NCI-H1105 (cell line): ENCODE measurements at places on chromosomes 12 and 14.

GRCh38 chr12:70618371-70618770, 18.9 kb downstream of the PTPRB start:
- DNase-seq = no peak

DNA sequence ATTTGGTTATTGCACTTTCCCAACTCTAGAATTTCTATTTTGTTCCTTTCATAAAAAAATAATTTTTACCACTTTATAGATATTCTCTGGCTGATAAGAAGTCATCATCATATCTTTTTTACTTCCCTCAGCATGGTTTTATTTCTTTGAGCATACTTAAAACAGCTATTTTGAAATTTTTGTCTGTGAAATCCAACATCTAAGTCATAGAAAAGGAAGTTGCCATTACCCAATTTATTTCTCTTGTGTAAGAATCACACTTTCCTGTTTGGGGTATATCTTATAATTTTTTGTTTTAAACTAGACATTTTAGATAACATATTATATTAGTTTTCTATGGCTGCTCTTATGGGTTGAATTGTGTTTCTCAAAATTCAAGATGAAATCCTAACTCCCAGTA, 400.2 kb upstream of the OR4E1 start:
- no peak for DNase-seq

GRCh38 chr12:27844366-27845090, 64.5 kb upstream of the MANSC4 start:
- no peak for DNase-seq

DNA sequence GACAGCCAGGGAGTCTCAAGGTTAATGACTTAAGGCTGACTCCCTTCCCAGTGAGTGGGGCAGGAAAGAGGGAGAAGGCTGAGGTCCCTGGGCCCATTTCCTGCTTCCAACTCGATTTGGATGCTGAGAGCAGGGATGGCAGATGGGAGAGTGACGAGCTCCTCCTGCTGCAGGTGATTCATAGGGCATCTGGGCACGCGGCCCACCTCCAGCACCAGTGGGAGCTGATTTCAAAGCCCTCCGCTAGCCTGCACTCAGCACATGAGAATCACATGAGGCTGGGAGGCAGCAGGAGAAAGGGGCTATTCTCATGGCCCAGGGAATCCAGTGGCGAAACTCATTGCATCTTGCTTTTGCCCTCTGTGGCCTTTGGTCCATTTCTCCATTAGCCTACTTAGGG, 90.8 kb downstream of the SSPN start:
- DNase-seq = no peak

- no peak for DNase-seq
Observed at GRCh38 chr12:111453071-111453989, 47.6 kb downstream of the SH2B3 start.

- no peak for DNase-seq
Observed at GRCh38 chr12:63889721-63890509, 45.4 kb downstream of the SRGAP1 start.

DNA sequence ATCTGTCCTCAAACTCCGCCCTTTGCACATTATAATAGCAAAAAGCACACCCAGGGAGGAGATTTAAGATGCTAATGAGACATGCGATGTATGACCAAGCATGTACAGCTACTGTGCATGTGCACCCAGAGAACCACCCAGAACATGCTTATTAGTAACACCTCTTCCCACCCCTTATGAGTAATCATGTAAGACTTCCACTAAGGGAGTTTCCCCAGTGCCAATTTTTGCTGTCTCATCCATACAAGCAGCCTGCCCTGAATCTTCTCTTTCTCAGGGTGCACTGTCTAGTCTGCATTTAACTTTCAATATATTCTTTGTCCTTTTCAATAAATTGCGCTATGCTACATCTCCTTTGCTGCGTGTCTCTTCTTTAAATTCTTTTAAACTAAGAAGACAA, 830.0 kb upstream of the NOVA1 start:
- no peak for DNase-seq

GRCh38 chr14:101581806-101582205, 20.5 kb downstream of the DIO3 start:
- DNase-seq = no peak

- DNase-seq = no peak
Observed at GRCh38 chr12:108587826-108588225, 10.1 kb downstream of the TMEM119 start.

- DNase-seq = no peak
Observed at GRCh38 chr14:24394275-24394674, 4.5 kb upstream of the NYNRIN start.

GRCh38 chr14:33836203-33836899, 114.5 kb downstream of the EGLN3 start:
- DNase-seq = peak; percentile 14

- no peak for DNase-seq
Observed at GRCh38 chr12:11697670-11698387, 48.4 kb downstream of the ETV6 start.

- DNase-seq = no peak
Observed at GRCh38 chr12:1611803-1612572, 17.0 kb upstream of the WNT5B start.

DNA sequence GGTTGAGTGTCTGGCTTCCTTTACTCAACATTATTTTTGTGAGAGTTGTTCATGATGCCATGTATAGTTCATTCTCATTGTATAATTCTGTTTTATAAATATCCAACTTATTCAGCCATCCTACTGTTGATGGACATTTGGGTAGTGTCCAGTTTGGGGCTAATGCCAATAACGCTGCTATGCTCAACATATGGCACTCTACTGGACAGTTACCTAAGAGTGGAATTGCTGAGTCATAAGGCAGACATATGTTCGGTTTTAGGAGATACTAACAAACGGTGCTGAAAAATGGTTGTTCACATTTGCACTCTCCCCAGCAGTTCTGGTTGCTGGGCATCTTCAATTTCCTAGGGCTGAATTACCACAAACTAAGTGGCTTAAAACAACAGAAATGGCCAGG, 28.7 kb upstream of the P2RX4 start:
- no peak for DNase-seq

GRCh38 chr12:29944269-29945000, 160.7 kb upstream of the TMTC1 start:
- DNase-seq = no peak

DNA sequence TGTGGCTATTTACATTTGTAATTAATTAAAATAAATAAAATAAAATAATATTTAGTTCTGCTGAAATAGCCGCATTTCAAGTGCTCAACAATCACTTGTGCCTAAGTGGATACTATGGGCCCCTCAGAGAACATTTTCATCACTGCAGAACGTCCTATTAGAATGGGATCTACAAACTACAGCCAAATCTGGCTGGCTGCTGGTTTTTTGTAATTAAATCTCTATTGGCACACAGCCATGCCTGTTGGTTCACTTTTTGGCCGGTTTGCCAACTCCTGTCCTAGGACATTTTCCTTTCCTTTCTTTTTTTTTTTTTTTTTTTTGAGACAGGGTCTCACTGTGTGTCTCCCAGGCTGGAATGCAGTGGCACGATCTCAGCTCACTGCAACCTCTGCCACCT, 9.8 kb downstream of the CCDC63 start:
- DNase-seq = no peak

DNA sequence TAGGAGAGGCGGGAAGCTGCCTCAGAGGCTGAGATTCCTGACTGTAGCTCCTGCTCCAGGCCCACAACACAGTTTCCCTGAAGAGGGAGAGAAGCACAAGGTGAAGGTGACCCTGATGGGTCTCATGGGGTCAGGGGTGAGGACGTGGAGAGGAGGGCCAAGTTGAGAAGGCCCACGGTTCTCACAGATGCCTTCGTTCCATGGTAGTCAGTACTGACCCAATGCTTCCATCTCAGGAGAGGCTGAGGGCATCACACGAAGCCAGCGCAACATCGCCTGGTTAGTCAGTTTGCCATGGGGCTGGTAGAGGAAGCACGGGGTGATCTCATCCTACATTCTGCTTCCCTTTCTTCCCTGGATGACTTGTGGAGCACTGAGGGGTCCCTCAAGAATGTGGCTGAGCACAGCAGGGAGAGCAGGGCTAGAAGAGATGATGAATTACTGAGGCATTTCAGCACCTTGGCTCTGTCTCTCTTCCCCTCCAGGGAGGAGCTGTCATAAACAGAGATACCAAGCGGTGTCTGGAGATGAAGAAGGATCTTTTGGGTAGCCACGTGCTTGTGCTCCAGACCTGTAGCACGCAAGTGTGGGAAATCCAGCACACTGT, 51.9 kb downstream of the GALNT8 start:
- DNase-seq = no peak

DNA sequence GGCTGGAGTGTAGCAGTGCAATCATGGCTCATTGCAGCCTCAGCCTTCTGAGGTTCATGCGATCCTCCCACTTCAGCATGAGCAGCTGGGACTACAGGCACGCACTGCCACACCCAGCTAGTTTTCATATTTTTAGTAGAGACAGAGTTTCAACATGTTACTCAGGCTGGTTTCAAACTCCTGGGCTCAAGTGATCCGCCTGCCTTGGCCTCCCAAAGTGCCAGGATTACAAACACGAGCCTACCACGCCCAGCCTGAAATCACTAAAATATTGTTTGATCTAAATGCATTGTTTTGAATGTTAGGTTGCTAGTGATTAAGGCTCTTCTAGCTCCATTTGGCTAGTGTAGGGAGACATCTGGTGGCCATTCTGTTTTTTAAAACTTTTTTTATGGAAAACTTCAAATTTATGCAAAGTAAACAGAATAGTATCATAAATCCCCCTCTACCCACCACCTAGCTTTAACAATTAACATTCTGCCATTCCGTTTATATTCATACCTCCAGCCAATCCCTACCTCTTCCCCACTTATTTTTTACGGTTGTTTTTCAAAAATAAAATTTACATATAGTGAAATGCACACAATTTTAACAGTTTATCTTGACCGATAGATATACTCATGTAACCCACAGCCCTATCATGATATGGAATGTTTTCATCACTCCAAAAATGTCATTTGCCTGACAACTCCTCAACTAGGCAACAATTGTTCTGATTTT, 37.8 kb downstream of the MYO1H start:
- peak; percentile 46 for DNase-seq

- DNase-seq = peak; percentile 41
Observed at GRCh38 chr12:124655698-124656516, 88.5 kb upstream of the NCOR2 start.

- no peak for DNase-seq
Observed at GRCh38 chr14:45679853-45680252, 426.9 kb upstream of the MIS18BP1 start.

GRCh38 chr12:89907659-89908058, 199.0 kb upstream of the ATP2B1 start:
- no peak for DNase-seq

GRCh38 chr14:75156901-75157300, 19.5 kb downstream of the TMED10 start:
- no peak for DNase-seq

GRCh38 chr14:86654558-86655184, 1124.7 kb downstream of the FLRT2 start:
- no peak for DNase-seq

GRCh38 chr12:106321139-106321850, 18.8 kb downstream of the TCP11L2 start:
- DNase-seq = no peak

DNA sequence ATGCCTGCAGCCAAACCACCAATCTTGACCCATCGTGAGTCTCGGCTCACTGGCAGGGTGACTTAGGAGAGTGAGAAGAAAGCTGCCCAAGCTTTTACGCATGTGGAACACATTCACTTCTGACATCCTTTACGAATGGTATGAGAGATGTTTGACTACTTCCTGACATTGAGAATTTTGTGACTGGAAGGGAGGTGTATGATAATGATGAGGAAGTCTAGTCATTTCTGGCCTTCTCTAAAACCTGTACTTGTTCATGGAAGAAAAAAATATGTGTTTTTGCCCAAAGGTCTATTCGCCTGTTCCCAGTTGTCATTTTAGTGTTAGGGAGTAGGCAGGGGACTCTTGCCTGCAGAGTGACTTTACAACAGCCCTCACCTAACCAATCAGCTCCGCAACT, 227.2 kb upstream of the ATP2B1 start:
- DNase-seq = no peak

GRCh38 chr14:53529519-53529918, 376.4 kb upstream of the DDHD1 start:
- DNase-seq = no peak

- no peak for DNase-seq
Observed at GRCh38 chr12:49984476-49985359, 12.0 kb downstream of the AQP6 start.

DNA sequence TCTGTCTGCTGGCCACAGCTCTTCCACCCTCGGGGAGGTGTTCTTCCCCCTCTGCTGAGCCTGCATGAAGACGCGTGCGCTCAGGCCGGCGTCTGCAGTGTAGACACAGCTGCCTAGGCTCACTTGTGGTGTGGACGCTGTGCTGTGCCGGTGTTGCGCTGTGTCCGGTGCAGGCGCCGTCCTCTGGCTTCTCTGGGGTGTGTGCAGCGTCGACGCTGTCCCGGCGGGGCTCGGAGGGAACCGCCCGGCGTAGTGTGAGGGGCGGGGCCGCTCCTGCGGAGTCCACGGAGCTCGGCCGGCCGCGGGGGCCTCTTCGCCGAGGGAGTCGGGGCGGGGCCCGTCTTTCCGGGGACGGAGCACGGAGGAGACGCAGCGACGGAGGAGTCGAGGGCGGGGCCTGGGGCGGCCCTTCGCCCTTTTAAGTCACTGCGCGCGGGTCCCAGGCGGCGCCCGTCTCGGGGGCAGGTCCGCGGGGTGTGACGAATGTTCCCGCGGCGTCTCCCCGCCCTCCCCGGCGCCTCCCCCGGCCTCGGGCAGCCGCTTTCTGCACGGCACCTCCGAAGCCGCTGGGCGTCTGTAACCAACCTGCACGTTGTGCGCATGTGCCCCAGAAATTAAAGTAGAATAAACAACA, 45.2 kb downstream of the NOC4L start:
- peak; percentile 73 for DNase-seq
